ENCODE measurements at places on chromosomes 6 and 20. TPM values are rescaled to one million over a fixed set of nuclear protein-coding genes. Genes with fewer than 3 reads are reported as not detected.
A peak's percentile ranks its signal among the peaks of the same experiment; 100 is the strongest.

- DNase-seq: no peak
Measured at GRCh38 chr6:64250126-64250525, 614.5 kb downstream of the PHF3 start.

DNA sequence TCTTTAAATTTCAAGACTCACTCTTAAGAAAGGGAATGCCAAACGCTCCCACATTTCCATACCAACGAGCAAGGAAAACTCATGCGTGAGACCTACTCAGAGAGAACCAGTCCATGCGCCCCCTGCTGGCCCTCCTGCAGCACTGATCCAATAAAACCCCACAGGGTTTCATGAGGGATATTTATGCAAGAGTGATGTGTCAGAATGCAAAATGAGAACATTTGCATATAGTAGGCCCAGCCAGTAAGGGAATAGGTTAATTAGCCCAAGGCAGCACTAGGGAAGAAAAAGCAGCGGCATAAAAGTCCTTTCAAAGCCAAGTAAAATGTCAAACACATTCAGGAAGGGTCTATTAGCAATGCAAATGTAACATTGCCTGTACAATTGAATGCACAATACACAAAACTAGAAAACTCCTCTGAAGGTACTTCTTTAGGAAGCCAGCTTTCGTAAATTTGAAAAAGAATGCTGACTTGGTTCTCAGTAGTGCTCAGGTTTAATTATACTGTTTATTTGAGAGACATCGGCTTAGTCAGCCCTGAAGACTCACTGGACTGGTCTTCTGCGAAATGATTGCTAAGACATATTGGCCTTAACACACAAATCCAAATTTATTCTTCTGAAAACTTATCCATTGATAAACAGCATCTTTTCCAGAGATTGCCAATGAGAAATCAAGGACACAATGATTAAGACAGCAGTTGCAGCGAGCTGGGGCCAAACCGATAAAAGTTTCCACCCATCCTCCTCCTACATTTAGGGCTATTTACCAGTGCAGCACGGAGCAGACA is 93.2 kb downstream of the GMPR start:
- peak; percentile 89 for DNase-seq

The SCUBE3 gene
- 10.3 TPM for total RNA-seq

The GDAP1L1 gene
- 0.38 TPM for total RNA-seq

The PTCHD4 gene
- 0.92 TPM for total RNA-seq

The PRR18 gene
- 0.11 TPM for total RNA-seq
